IPS DF 6.9 (cell line): ENCODE measurements at places on chromosomes 13 and 19.

- no peak for DNase-seq
Observed at GRCh38 chr13:20964904-20965303, 62.4 kb upstream of the XPO4 start.

GRCh38 chr13:102599426-102600012 lies 2.7 kb downstream of the TPP2 start:
- DNase-seq: no peak

GRCh38 chr19:53826876-53827275 lies 2.8 kb upstream of the NLRP12 start:
- no peak for DNase-seq

GRCh38 chr13:43009506-43009905 lies 13.9 kb upstream of the DNAJC15 start:
- DNase-seq: no peak

DNA sequence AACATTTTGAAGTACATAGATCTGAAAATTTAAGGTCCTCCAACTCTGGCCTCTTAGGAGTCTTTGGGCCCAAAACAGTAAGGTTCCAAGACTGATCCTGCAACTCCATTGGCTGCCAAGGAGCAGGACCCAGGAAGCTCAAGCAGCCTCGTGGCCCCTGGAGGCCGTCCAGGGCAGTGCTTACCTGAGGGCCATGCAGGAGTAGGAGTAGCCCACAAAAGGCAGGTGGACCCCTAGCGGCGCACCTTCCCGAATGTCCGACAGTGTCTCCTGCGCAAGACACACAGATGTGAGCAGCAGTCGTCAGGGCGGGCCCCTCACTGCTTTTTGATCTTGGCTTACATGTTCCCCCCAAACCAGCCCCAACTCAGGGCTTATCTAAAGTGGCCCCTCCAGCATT lies 5.7 kb upstream of the SIX5 start:
- no peak for DNase-seq
